ENCODE measurements at places on chromosomes 6 and 20.

DNA sequence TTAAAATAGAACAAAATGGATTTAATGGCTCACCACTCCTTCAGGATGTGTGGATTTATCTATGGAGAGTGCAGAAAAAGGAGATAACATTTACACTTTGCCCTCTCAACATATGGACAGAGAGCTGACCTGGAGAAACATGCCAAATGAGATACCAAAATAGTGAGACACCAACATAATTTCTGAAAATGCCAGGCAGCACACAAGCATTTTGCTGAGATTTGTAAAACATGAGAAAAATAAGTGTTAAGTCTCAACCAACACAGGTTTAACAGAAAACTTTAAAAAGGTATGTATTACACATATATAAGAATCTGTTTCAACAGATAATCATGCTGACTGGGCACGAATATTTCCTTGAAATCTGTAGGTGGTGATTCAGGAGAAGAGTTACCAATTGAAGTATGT is 145.2 kb downstream of the REV3L start:
- DNase-seq, result no peak

DNA sequence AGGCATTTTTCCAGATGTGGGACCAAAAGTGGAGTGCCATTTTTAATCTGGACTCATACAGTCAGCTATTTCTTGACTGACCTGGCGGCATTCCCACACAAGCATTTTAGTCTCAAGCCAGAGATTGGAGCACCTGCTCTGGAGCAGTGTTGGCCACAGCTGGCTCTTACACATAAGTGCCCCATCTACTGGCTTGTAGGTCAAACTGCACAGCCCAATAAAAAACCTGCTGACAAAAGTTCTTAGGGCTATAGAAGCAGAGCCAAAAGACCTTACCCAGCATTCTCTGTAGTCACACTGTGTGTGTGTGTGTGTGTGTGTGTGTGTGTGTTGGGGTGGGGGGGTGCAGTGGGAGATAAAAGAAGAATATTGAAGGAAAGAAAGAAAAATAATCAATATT is 38.6 kb upstream of the SENP6 start:
- no peak for DNase-seq

GRCh38 chr6:47169785-47170616 is 127.9 kb upstream of the ADGRF1 start:
- DNase-seq, result no peak

GRCh38 chr6:51553246-51554015 is 534.0 kb downstream of the PKHD1 start:
- DNase-seq, result no peak

DNA sequence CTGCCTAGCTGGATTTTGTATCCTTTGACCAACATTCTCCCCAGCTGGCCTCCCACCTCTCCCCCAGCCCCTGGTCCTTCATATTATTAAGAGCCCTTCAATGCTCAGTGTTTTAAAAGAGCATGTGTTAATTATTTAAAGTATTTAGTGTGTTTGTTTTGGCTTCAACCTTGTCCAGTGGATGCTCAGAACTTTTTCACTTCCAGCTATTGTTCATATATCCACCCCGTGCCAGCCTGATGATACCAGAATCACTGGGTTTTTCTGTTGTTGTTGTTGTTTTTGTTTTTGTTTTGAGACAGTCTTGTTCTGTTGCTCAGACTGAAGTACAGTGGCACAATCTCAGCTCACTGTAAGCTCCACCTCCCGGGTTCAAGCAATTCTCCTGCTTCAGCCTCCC is 30.4 kb upstream of the SNX9 start:
- no peak for DNase-seq

DNA sequence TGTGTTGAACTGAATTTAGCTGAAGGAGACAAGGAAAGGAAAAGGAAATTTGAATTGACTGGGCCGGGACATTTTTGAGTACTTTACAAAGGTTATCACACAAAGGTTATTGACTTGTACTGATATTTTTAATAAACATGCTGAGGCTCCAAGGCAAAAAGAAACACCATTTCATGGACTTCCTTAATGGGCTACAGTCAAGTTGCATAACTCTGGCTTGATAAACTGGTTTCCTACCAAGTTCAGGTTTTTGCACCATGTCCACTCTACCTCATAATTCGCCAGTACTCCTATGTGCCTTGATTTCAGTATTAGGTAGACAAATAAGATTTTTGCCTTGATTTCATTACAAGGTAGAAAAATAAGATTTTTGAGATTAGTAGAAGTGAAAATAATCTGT is 65.8 kb upstream of the FUT9 start:
- DNase-seq, result no peak

- no peak for DNase-seq
Measured at GRCh38 chr6:125046107-125046925, 84.1 kb downstream of the RNF217 start.

GRCh38 chr6:125953502-125953875 is 3.1 kb upstream of the HINT3 start:
- no peak for DNase-seq

DNA sequence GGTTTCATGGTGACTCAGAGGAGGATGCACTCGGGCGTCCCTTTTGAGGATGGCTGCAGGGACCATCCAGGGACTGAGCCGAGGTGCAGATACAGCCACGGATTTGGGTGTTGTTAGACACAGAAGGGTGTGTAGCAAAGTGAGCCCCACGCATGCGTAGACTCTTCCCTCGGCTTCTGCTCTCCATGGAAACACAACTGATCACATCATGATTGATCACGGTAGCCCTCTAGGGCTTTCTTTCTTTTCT is 606 bp upstream of the ULBP1 start:
- no peak for DNase-seq

- no peak for DNase-seq
Measured at GRCh38 chr6:25987845-25988244, 25.2 kb downstream of the TRIM38 start.

GRCh38 chr6:132194529-132194928 is 206.7 kb downstream of the MOXD1 start:
- no peak for DNase-seq

- DNase-seq, result no peak
Measured at GRCh38 chr6:144879436-144879835, 594.3 kb downstream of the UTRN start.

- DNase-seq, result no peak
Measured at GRCh38 chr20:3162080-3162611, 2.5 kb upstream of the FASTKD5 start.

GRCh38 chr6:168127384-168127868 is 48.4 kb upstream of the FRMD1 start:
- no peak for DNase-seq

GRCh38 chr6:45513213-45513618 is 135.5 kb upstream of the SUPT3H start:
- DNase-seq, result no peak
